Hematopoietic multipotent progenitor cell treated with erythropoietin and hydrocortisone succinate and interleukin-3 and kit ligand, for 8 days (in vitro differentiated cells): ENCODE measurements at places on chromosomes 5 and 9.

- DNase-seq, result no peak
Observed at GRCh38 chr5:122306461-122306860, 5.6 kb upstream of the SNCAIP start.

DNA sequence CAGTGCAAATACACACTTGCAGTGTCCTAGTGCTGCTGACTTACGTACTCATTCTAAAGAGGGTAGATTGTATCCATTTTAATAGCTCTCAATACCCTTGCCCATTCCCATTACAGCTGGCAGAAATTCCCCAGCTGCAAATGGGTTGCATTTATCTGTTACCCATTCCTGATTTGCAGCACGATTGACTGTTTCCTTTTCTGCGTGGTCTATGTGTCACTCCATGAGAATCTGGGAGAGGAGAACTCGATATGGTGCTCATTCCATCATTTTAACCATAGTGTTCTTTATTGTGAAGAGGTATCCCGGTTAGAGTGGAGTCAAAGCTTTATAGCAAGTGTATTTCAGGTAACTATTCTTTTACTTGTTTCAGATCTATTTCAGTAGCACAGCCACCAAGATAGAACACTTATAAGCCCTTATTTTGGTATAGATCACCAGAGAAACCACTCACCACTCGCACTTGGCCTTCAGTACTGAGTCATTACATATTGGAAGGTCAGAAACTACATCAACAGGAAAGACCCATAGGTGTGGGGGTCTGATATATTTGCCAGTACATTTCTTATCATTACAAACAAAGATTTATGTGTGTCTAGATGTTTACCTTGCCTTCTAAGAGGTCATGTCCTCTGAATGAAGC lies 139.5 kb downstream of the MUSK start:
- DNase-seq, result no peak

GRCh38 chr9:29730163-29730562 lies 2156.9 kb upstream of the C9orf72 start:
- DNase-seq, result no peak

DNA sequence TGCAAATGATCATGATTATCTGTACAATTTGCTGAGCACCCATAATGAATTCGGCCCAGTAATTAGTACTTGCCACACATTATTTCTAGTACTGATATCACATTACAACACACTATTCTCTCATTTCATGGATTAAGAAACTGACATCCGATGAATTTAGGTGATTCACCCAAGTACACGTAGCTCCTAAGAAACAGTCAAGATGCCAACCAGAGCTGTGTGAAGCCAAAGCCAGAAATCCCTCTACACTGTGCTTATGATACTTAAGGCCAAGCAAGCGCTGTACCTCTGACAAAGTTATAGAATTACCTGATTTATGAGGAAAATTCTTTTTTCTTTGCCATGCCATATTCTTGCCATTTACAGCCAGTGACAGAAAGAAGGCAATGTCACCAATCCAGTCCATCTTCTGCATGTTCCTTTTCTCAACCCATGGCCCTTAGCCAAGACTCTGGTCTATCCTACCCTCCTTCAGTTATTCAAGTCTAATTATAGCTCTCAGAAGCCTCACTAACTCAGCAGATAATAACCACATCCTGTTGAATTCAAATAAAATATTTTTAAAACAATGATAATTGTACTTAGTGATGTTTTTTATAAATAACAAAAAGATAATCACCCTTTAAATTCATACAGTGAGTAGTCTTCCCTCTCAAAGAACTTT lies 74.3 kb upstream of the PTGER4 start:
- DNase-seq, result peak; percentile 56
